ENCODE measurements at places on chromosomes 1 and 21. TPM values are rescaled to one million over a fixed set of nuclear protein-coding genes. Genes with fewer than 3 reads are reported as not detected.

Gene RIIAD1
- not detected for total RNA-seq

Gene GFI1
- total RNA-seq = 0.05 TPM

Gene SLC26A9
- 0.06 TPM for total RNA-seq

Gene PROK1
- total RNA-seq = not detected

Gene SPATA17
- total RNA-seq = 4.0 TPM

Gene TTC13
- total RNA-seq = 24.1 TPM

Gene RNU1-3
- total RNA-seq = under 0.01 TPM

Gene IGSF3
- total RNA-seq = 1.7 TPM

Gene FCRL1
- total RNA-seq = not detected

Gene NR1I3
- not detected for total RNA-seq

Gene SPRR4
- not detected for total RNA-seq

Gene PLA2G2D
- not detected for total RNA-seq

Gene CRYZL1
- total RNA-seq = 15.9 TPM

Gene C1orf74
- total RNA-seq = 5.4 TPM

Gene GSTM5
- total RNA-seq = 0.12 TPM

Gene NBPF4
- not detected for total RNA-seq

Gene CLCA1
- total RNA-seq = not detected

Gene ATP1A2
- 0.12 TPM for total RNA-seq

Gene SLC45A1
- 0.92 TPM for total RNA-seq

Gene OR2T29
- not detected for total RNA-seq

Gene CA6
- total RNA-seq = not detected

Gene AJAP1
- total RNA-seq = not detected

Gene E2F2
- total RNA-seq = 3.9 TPM

Gene GNG4
- total RNA-seq = 0.25 TPM

Gene CYP4B1
- total RNA-seq = not detected

Gene CTBS
- 26.4 TPM for total RNA-seq

Gene C21orf91
- total RNA-seq = 8.4 TPM

Gene NPHP4
- 8.6 TPM for total RNA-seq

Gene DCAF6
- 41.5 TPM for total RNA-seq

Gene WNT3A
- not detected for total RNA-seq

Gene UTS2
- not detected for total RNA-seq

Gene TMIGD3
- total RNA-seq = not detected

Gene SLC2A5
- not detected for total RNA-seq

Gene ZFP69
- total RNA-seq = 5.1 TPM

Gene ANGPTL3
- not detected for total RNA-seq

Gene TMEM82
- not detected for total RNA-seq

Gene GREM2
- 44.0 TPM for total RNA-seq

Gene TFF3
- not detected for total RNA-seq

Gene MX2
- 0.42 TPM for total RNA-seq

Gene SGIP1
- 3.7 TPM for total RNA-seq

Gene TFAP2E
- 0.40 TPM for total RNA-seq

Gene A3GALT2
- total RNA-seq = not detected
